Cortex of kidney (tissue), 1 donor: ENCODE measurements at places on chromosomes 16 and 17.

DNA sequence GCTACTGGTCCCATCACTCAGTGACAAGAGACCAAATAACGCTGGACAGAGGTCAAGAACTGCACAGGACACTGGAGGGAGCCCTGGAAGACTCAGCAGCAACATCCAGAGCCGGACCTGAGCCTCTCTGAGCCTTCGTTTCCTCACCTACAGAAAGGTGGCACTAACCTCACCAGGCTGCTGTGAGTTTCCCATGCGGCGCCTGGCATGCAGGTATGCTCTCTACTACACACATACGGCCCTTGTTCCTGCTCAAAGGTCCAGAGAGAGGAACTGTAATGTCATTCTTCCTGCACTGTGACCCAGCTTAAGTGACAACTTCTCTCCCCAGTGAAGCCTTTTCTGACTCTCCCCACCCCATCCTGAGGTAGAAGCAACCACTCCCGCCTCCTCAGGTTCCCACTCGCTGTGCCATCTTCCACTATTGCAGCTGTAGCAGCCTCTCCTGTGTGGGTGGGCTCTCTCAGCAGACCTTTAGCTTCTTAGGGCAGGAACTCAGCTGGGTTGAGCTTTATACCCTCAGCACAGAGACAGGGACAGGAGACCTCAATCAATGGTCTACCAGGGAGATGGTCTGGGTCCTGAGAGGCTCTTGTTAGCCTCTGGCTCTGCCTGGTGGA is 43.9 kb upstream of the SREBF1 start:
- no peak for DNase-seq

- DNase-seq = no peak
These were observed 891.8 kb upstream of the SOX9 start for GRCh38 chr17:71229070-71229469.

GRCh38 chr16:29814592-29814991 is 1.4 kb upstream of the PAGR1 start:
- no peak for DNase-seq

DNA sequence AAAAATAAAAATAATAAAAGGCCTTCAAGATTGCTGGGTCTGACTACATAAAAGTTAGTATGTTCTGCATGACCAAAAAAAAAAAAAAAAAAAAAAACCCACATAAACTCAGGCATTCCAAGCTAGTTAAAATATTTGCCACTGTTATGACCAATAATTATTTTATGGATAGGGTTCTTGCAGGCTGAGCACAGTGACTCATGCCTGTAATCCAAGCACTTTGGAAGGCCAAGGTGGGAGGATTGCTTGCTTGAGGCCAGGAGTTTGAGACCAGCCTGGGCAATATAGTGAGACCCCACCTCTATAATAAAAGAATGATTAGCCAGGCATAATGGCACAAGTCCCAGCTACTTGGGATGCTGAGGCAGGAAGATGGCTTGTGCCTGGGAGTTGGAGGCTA is 8.1 kb downstream of the SCNN1B start:
- no peak for DNase-seq

- DNase-seq = no peak
These were observed 19.1 kb downstream of the GSPT1 start for GRCh38 chr16:11896486-11897176.

GRCh38 chr16:24939224-24939623 is 75.9 kb downstream of the ARHGAP17 start:
- no peak for DNase-seq

- DNase-seq = no peak
These were observed 99.2 kb upstream of the ZNF750 start for GRCh38 chr17:82938873-82939620.

DNA sequence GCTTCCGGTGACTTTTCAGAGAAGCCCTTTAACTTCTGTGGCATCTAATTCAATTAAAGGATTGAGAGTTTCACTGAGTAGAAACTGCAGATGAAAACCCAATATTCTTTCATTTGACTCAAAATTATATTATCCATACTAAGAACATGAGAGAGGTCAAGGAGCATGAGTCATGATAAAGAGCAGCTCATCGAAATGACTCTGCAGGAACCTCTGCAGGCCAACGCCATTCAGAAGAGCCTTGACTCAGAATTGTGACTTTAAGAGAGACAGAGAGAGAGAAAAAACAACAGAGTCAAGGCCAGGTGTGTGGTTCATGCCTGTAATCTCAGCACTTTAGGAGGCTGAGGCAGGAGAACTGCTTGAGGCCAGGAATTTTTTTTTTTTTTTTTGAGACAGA is 417.2 kb upstream of the XYLT1 start:
- no peak for DNase-seq

DNA sequence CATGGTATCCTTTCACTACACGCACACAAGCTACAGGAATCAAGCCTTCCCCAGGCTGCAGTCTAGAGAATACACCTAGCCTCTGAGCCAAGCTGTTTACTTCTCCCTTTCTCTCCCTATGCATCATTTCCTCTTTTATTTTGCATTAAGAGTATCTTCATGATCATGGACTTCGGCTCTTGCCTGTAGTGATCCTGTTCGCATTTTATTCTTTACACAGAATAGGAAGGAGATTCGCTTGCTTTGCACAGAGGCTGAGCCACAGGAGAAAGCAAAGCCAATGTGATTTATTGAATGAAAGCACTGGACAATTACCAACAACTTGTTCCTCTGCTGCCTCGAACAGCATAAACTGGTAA is 172.7 kb downstream of the ANKFN1 start:
- DNase-seq = no peak

DNA sequence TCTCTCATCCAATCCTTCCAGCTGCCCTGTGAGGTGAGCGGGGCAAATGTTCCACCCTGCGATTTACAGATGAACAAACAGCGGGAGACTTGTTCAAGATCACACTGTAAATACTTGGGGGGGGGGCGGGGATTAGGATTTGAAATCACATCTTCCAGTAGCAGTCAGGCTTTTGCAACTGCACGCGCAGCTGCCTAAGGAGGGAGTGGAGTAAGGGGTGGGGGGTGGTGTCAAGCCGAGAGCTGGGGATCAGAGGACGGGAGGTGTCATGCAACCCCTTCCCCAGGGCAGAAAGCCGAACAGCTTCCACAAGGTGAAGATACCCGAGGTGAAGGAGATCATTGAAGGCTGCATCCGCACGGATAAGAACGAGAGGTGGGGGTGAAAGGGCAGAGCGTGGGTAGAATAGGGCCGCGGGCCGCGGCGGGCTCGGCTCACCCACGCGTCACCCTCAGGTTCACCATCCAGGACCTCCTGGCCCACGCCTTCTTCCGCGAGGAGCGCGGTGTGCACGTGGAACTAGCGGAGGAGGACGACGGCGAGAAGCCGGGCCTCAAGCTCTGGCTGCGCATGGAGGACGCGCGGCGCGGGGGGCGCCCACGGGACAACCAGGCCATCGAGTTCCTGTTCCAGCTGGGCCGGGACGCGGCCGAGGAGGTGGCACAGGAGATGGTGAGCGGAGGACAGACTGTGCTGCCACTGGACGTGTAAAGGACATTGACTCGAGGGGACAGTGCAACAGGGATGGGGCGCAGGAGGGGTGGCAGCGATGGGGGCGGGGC is 4.6 kb downstream of the WNK4 start:
- no peak for DNase-seq
